ENCODE measurements at places on chromosomes 12 and 14. TPM values are rescaled to one million over a fixed set of nuclear protein-coding genes. Genes with fewer than 3 reads are reported as not detected.

- DNase-seq = no peak
- no peak overlapping the region for H3K27ac ChIP-seq
- H3K36me3 ChIP-seq = no peaks in the 10 kb centered on the region
- no peaks in the 10 kb centered on the region for H3K4me1 ChIP-seq
- peaks cover 7% of the 10 kb centered on the region for H3K27me3 ChIP-seq
- H3K4me3 ChIP-seq = no peak overlapping the region
These were observed 7.2 kb upstream of the MYL2 start for GRCh38 chr12:110927546-110927945.

DNA sequence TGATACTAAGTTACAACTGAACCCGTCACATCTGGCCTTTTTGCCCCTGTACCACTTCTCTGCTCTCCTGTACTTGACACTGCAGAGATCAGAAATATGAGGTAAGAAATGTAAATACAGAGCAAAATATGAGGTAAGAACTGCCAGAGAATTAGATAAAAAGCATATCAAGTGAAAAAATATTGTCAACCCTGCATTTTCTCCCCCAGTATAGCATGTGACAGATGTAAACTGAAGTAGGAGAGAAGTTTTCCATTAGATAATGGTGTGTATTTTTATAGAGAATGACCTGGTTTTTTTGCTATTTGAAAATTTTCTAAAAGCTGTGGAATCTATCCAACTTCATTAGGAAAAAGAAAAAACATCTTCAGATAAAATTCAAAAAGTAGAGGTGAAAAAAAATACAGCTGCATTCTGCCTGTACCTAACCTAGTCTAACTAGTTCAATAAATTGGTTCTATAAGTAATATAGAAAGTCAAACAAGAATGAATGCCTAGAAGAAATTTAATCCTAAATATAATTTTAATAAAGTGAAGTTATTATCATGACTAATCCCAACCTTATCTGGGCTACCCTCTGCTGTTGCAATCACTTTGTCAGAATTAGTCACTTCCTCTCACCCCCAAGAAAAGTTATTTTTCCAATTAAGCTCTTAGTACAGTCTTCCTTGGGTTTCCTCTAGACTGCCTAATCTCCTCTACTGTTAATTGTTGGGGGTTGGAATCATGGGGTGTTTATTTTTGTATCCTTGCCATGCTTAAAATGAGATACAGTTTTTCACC is 210.0 kb downstream of the RASSF9 start:
- no peaks in the 10 kb centered on the region for H3K36me3 ChIP-seq
- DNase-seq = no peak
- no peaks in the 10 kb centered on the region for H3K4me1 ChIP-seq
- no peak overlapping the region for H3K27ac ChIP-seq

- H3K4me1 ChIP-seq = no peaks in the 10 kb centered on the region
- no peak overlapping the region for H3K4me3 ChIP-seq
- DNase-seq = no peak
- H3K36me3 ChIP-seq = no peaks in the 10 kb centered on the region
- no peaks in the 10 kb centered on the region for H3K27me3 ChIP-seq
These were observed 57.4 kb downstream of the CMAS start for GRCh38 chr12:22103418-22103817.

DNA sequence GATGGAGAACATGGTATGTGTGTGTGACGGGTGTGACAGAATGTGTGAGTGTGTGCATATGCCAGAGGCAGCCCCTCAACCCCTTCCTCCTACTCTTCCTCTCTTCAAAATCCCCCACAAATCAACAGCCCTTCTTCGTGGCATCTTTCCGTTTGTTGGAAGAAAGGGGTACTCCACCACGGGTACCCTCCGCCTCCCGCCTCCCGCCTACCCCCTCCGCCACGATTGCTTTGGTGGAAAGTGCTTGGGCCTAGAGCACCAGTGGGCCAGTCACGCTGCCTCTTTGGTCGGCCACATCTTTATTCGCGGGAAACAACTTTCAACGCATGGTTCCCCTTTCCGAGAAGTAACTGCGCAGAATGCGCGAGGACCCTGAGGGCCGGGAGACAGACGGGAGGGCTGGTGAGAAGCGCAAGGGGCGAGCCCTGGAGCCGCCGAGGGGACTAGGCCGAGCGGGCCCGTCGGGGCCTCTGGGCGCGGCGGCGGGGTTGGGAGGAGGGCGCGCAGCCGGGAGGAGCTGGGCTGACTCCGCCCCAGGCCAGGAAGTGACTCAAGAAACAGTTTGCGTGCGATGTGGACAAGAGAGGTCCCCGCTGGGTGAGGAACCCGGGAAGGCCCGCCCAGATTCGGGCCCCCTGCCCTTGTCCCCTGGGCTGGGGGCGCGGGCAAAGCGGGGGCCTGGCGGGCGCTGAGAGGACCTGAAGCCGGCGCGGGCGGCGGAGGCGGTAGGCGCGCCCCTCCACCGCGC is at the start of the genes CBLN3 and KHNYN:
Gene CBLN3 (minus strand): TSS at position 274 of the 748 bp plus-strand sequence. CDS start 614 bp downstream, outside the sequence.
Gene KHNYN (plus strand): TSS at position 560 of the 748 bp plus-strand sequence. CDS start 777 bp downstream, outside the sequence.
- H3K4me3 ChIP-seq = peak within 1 kb of the TSS; percentile 65
- H3K27ac ChIP-seq = peak within 1 kb of the TSS; percentile 100
- no peaks in the 10 kb centered on the region for H3K36me3 ChIP-seq
- peak; percentile 91 for DNase-seq
- no peaks in the 10 kb centered on the region for H3K27me3 ChIP-seq
- H3K4me1 ChIP-seq = peaks cover 14% of the 10 kb centered on the region

Gene LMNTD1
- total RNA-seq = not detected

GRCh38 chr14:30915596-30915995 is 41.2 kb downstream of the COCH start:
- H3K27ac ChIP-seq = no peak overlapping the region
- no peaks in the 10 kb centered on the region for H3K36me3 ChIP-seq
- no peaks in the 10 kb centered on the region for H3K27me3 ChIP-seq

DNA sequence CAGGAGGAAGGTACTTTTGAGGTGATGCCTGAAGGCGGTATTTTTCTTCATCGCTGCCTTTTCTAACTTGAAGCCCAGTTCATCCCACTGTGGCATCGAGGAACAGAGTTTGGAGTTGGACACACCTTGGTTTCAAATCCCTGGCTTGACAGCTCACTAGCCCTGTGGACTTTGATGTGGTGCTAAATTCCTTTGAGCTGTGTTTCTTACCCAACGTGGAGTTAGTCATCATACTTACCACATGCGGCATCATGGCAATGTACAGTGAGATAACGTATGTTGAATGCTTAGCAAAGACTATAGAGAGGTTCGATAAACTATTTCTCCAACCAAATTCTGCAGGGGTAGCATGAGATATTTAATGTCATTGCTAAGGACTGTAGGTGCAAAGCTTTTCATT is 3.4 kb downstream of the PLEKHG3 start:
- no peaks in the 10 kb centered on the region for H3K4me1 ChIP-seq
- no peaks in the 10 kb centered on the region for H3K36me3 ChIP-seq
- H3K4me3 ChIP-seq = no peak overlapping the region
- no peaks in the 10 kb centered on the region for H3K27me3 ChIP-seq

DNA sequence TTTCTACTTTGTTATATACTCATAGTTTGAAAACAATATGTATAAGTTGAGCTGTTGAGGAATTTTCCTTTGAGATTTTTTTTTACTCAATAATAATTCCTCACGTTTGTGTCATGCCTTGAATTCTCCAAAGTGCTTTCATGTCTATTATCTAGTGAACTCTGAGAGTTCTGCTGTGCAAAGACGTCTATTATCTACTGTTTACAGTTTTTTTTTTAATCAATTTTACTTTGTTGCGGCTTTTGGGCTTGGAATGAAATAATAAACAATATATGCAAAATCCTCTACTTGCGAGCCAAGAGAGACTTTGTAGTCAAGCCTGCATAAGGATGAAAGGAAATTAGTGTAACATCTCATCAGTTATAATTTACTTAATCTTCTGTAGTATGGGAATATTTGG is 107.2 kb upstream of the FRMD6 start:
- H3K27me3 ChIP-seq = no peaks in the 10 kb centered on the region
- H3K4me3 ChIP-seq = no peak overlapping the region
- H3K4me1 ChIP-seq = no peaks in the 10 kb centered on the region
- H3K36me3 ChIP-seq = no peaks in the 10 kb centered on the region
- H3K27ac ChIP-seq = no peak overlapping the region

Gene BCL11B
- total RNA-seq = 2.6 TPM

GRCh38 chr14:76925097-76925441 is 98.9 kb downstream of the LRRC74A start:
- H3K27ac ChIP-seq = no peak overlapping the region
- peaks cover 7% of the 10 kb centered on the region for H3K4me1 ChIP-seq
- H3K27me3 ChIP-seq = no peaks in the 10 kb centered on the region
- H3K4me3 ChIP-seq = no peak overlapping the region
- no peak for DNase-seq
- no peaks in the 10 kb centered on the region for H3K36me3 ChIP-seq

Gene OAS2
- 7.9 TPM for total RNA-seq

- H3K4me3 ChIP-seq = no peak overlapping the region
- H3K27me3 ChIP-seq = no peaks in the 10 kb centered on the region
- DNase-seq = no peak
- no peaks in the 10 kb centered on the region for H3K4me1 ChIP-seq
- H3K36me3 ChIP-seq = no peaks in the 10 kb centered on the region
- H3K27ac ChIP-seq = no peak overlapping the region
These were observed 154.2 kb downstream of the NRXN3 start for GRCh38 chr14:78324353-78324752.

Gene AICDA
- total RNA-seq = not detected

Gene HOXC9
- 16.8 TPM for total RNA-seq

DNA sequence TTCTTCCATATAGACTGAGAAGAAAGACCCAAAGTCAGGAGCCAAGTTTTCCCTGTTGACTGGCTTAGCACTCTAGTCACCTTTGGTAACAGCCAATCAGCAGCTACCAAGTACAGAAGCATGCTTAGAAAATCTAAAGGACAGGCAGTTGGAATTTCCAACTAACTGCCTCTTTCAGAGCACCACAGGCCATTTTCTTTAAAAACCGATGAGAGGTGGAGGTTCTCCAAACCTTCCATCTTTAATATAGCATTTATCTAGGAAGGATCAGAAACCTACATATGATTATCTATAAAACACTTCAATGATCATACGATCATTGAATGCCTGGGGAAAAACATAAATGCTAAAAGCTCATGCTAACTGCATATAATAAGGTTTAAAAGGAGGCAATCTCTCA is at the start of gene CATSPERB:
Gene CATSPERB (minus strand): TSS at position 101 of the 400 bp plus-strand sequence. CDS start 2,607 bp downstream, outside the sequence.
- H3K36me3 ChIP-seq = no peaks in the 10 kb centered on the region
- H3K4me3 ChIP-seq = no peak within 1 kb of the TSS
- H3K27me3 ChIP-seq = no peaks in the 10 kb centered on the region
- DNase-seq = no peak

GRCh38 chr14:25521616-25522015 is 471.7 kb upstream of the STXBP6 start:
- no peak overlapping the region for H3K27ac ChIP-seq
- H3K36me3 ChIP-seq = no peaks in the 10 kb centered on the region
- no peak overlapping the region for H3K4me3 ChIP-seq

Gene CPNE6
- not detected for total RNA-seq
